ENCODE measurements at places on chromosomes 11 and 22.

DNA sequence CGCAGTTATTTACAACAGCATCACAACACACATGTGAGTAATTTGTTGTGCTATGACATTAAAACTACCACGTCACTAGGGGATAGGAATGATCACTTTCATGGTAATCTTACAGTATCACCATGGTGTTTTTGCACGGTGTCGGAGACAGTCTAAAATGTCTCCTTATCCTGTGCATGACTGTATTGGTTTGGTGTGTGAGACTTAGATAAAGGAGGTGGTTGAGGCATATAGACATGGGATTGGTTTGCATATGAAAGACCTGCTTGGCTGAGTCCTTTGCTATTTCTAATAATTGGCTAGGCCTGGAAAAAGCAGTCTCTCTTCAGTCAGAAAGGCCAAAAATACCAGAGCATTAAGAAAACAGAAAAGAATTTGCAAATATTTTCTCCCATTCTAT lies 30.2 kb downstream of the MSANTD4 start:
- DNase-seq = no peak

DNA sequence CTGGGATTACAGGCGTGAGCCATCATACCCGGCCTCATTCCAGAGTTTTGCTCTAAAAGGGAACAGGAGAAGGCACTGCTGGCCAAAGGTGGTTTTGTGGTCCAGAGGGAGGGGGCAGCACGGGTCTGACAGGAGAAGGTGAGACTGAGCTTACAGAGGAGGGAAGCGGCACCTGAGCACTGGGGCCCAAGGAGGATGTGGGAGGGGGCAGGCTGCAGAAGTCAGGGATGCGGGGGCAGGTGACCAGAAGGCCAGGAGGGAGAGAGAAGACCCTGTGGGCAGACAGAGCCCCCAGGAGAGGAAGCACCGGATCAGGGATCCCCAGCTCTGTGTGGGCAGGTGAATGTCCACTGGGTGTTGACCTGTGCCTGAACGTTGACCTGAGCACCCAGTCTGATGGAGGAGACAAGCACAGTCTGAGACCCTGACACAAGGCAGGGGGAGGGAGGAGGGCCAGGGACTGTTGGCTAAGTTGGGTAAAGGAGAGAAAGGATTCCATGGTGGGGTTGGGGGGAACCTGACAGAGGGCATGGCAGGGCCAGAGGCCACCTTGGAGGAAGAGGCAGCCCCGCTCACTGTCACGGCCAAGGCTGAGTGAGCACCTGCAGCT lies 12.0 kb upstream of the PRR5 start:
- no peak for DNase-seq

DNA sequence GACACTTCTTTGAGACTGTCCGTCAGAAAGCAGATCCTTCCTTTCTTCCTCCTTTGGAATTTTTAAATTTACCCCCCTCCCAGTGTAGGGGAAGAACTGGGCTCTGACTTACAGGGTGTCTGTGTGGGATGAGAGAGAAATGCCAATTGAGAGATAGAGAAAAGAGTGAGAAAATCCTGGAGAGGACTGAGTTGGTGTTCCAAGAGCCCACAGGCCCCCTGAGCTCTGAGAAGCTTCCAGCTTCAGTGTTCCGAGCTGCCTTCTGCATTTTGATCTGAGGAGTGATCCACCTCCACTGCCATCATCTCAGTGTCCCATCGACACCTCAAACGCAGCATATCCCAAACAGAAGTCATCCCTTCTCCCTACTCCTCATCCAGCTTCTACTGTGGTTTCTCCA lies 70.7 kb upstream of the GRK3 start:
- no peak for DNase-seq

GRCh38 chr11:8335683-8336082 lies 72.0 kb upstream of the LMO1 start:
- no peak for DNase-seq
